M059J (cell line): ENCODE measurements at places on chromosomes 3 and 15. TPM values are rescaled to one million over a fixed set of nuclear protein-coding genes. Genes with fewer than 3 reads are reported as not detected.

GRCh38 chr3:194837457-194838127, 151.9 kb downstream of the FAM43A start:
- DNase-seq, result no peak

DNA sequence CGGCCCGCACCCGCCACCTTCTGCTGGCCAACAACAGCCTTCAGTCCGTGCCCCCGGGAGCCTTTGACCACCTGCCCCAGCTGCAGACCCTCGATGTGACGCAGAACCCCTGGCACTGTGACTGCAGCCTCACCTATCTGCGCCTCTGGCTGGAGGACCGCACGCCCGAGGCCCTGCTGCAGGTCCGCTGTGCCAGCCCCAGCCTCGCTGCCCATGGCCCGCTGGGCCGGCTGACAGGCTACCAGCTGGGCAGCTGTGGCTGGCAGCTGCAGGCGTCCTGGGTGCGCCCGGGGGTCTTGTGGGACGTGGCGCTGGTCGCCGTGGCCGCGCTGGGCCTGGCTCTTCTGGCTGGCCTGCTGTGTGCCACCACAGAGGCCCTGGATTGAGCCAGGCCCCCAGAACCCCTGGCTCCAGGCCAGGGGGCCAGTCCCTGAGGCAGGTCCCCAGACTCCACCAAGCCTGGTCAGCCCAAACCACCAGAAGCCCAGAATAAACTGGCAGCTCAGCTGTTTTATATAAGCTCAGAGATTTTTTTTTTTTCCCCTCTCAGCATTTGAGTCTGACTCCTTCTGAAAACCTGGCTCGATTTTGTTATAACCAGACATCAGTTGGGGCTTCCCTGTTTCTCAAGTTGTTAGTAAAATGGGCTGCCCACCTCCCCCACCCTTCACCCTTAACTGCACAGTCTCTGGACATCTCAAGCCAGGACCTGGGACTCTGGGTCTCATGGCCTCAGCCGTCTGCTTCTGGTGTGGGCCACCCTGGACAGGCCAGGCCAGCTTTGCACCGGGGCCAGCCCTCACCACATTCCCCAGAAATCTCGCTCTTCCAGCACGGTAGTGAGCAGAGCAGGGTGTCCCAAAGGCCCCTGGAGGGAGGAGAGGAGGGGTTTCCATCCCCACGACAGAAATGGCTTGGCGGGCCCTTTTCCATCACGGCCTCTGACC, 1.6 kb downstream of the GP9 start:
- no peak for DNase-seq

GRCh38 chr3:144501467-144501866, 529.8 kb downstream of the DIPK2A start:
- no peak for DNase-seq

Gene GFM1
- total RNA-seq, result 49.7 and 57.5 TPM in 2 replicates

DNA sequence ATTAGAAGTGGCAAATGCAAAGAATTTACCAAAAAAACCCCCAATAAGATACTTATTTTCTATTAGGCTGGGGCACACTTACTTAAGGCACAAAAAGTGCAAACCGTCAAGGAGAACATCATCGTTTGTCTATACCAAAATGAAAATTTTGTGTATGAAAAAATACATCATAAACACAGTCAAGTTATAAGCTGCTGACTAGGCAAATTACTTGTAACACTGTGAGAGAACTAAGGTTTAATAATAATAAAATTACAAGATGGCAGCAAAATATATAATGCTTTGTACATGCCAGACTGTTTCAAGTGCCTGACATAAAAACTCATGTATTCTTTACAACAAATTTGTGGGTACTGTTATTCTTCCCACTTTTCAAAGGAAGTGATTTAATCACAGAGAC, 297.2 kb upstream of the CRBN start:
- DNase-seq, result no peak

DNA sequence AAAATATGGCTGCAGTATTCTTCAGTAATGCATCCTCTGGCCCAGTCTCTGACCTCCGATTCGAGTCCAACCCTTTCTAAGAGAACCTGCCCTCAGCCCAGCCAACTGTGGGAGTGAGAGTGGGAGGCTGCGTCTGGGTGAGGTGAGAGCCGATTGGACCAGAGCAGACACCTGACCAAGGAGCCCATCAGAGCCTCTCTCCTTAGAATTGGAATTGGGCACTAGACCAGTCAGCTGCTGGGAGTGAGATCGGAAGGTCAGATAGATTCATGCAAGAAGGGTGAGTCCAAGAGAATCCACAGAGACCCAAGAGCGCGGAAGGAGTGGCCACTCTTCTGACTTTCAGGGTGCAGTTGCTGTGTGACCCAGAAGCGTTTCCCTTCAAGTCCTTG, 10.2 kb downstream of the RASL12 start:
- no peak for DNase-seq

DNA sequence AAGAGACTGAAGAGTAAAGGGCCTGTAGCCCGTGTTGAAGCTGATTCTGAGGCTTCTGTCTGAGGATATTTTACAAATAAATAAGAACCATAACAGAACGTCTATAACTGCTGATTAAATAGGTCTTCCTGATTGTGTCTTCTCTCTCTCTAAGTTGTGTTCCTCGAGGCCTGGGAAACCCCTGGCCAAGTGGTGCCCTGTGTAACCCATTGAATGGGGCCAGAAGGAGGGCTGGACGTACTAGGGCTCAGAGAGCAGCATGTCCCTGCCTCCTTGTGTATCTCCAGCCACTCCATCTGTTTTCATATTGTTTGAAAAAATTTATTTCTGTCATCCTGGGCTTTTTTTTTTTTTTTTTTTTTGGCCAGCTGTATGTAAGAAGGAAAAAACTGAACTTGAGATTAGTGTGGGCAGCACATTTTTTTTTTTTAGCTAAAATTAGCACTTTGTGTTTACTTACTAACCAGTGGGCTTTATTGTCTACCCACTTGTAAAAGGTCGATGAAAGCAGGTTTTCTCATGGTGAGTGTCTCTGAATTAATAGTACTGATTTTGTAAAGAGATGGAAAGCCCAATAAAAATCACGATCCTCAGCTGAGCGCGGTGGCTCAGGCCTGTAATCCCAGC, 10.7 kb downstream of the DHX30 start:
- no peak for DNase-seq

Gene CPEB1
- total RNA-seq, result 2.1 and 9.4 TPM in 2 replicates

Gene SLC51B
- not detected in 2 replicates for total RNA-seq

- DNase-seq, result peak; percentile 15
Measured at GRCh38 chr15:51348688-51349087, 7.2 kb downstream of the GLDN start.

DNA sequence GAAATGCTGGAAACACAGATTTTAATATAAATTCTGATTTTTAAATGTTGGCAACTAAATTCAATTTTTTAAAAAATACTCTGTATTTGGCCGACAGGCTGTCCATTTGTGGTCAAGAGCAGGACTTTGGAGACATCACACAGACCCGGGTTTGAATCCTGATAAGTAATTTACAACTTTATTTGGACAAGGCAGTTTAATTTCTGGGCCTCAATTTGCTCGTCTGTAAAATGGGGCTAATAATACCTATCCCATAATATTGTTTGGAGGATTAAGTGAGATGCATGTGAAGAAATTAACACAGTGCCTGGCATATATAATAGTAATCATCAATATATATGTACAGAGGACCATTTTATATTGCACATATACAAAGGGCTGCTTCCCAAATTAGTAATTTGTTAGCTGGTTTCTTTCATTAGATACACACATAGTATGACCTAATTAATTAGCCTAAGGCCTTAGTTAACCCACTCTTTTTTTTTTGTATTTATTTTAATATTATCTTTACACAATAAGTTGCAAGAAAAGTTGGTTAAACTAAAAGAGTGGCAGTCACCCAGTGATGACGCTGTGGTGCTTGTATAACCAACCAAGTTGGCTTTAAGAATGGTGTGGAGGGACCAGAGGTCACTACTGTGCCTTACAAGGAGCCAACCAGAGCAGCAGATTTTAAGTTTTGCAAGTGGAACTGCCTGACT, 665 bp downstream of the PIGB start:
- peak; percentile 49 for DNase-seq

GRCh38 chr15:47949815-47950214, 171.0 kb upstream of the SLC24A5 start:
- no peak for DNase-seq

DNA sequence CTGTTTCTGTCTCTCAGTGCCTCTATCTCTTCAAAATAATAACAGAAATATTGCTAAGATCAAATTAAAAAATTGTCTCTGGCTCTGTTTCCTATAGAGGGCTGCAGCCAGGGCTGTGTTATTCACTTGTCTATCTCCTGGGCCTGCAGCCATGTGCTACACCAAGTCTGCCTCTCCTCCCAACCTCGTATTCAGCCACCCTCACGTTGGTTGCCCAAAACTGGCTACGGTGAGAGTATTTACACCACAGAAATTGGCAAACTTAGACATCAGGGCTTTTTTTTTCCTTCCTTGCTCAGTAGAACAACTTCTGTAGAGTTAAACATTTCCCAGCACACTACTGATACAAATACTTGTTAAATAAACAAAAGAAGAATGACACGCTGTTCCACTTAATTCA, 320.9 kb upstream of the ICE2 start:
- no peak for DNase-seq

Gene TMEM108
- total RNA-seq, result 0.69 and 1.7 TPM in 2 replicates

DNA sequence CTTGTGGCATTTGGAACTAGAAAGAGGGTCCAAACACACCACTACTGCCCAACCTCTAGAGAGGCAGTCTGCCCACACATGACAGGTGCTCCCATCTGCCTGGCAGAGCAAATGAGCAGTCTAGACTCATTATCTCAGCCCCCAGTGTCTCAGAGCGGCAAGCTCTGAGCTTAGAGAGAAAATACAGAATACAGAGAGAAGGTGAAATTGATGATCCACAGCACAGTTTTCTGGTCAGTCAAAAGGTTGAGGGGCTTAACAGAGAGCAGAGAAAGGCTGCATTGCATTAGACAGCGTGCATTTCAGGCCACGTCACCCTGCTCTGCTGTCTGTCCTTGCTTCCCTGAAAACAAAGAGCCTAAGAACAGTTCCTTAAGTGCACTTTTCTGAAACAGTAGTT, 135.1 kb downstream of the KCNMB2 start:
- DNase-seq, result no peak

Gene LCTL
- 4.6 and 7.6 TPM in 2 replicates for total RNA-seq

GRCh38 chr3:127867986-127868385, 45.7 kb upstream of the MGLL start:
- DNase-seq, result peak; percentile 84

DNA sequence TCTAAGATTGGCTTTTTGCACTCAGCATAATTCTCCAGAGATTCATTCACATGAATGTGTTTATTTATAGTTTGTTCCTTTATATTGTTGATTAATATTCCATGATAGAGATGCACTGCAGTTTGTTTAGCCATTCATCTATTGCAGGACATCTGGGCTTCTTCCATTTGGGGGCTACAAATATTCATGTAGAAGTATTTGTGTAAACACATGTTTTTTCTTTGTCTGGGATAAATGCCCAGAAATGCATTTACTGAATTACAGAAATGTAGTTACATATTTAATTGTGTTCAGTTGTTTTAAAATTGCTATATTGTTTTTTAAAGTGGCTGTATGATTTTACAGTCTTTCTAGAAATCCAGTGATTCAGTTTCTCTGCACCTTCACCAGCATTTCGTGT, 635.0 kb downstream of the ZIC1 start:
- no peak for DNase-seq

GRCh38 chr3:16069149-16069922, 105.1 kb upstream of the GALNT15 start:
- peak; percentile 89 for DNase-seq

Gene C3orf85
- not detected in 2 replicates for total RNA-seq

Gene CHRNA3
- total RNA-seq, result not detected in 2 replicates

Gene DUOXA2
- 0.05 TPM in 1 of 2 replicates, not detected in the other for total RNA-seq

Gene LINGO1
- not detected in 2 replicates for total RNA-seq

GRCh38 chr3:150898046-150898754, 7.0 kb downstream of the MINDY4B start:
- no peak for DNase-seq

GRCh38 chr3:93969443-93969842, 4.3 kb downstream of the PROS1 start:
- DNase-seq, result peak; percentile 57

- no peak for DNase-seq
Measured at GRCh38 chr15:28128031-28128430, 28.9 kb upstream of the OCA2 start.

GRCh38 chr3:120475722-120476377, 25.1 kb upstream of the FSTL1 start:
- peak; percentile 57 for DNase-seq

DNA sequence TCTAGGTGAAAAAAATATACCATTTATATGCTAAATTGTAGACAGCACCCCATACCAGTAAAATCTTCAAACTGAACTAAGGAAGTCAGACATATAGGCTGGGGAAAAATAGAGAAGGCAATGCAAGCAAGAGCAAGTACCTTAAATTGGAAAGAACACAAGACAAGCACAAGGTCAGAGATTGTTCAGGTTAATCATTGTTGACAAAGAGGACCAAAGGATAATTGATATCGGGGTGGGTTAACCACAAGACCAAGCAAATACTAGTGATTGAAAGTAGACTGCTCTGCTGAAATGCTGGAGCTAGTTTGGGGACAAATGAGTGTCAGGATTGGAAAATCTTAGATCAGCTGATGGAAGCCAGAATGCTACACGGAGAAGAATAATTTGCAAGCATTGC, 499.8 kb downstream of the ROBO2 start:
- DNase-seq, result no peak

Gene CCR9
- total RNA-seq, result not detected in 2 replicates

- no peak for DNase-seq
Measured at GRCh38 chr15:90561344-90562244, 31.9 kb downstream of the CRTC3 start.

Gene AMT
- 0.12 and 0.32 TPM in 2 replicates for total RNA-seq

DNA sequence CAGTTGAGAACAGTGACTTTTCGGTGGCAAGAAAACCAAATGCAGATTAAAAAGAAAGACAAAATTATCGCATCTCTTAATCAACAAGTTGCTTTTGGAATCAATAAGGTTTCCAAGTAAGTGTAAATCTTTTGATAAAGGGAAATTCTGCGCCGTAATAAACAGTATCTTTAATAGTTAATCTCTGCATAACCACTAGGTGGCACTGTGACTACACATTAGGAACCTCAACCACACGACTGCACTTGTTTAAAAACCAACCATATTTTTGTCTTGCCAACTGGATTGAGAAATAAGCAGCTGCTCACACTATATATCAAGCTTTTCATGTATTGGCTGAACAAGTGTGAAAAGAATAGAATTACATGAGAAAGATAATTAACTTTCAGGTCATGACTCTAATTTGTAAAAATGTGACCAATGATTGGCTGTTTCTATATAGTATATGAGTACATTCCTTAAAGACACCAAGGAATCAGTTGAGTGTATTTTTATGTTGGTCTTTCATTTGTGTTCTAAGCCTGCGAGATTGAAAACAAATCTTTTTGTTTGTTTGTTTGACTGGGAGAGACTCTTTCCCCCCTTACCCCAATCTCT, 72.7 kb downstream of the DZIP3 start:
- peak; percentile 66 for DNase-seq

- peak; percentile 38 for DNase-seq
Measured at GRCh38 chr3:136835813-136836510, 17.0 kb downstream of the SLC35G2 start.

Gene SLC24A5
- not detected in 2 replicates for total RNA-seq

- DNase-seq, result no peak
Measured at GRCh38 chr3:112413074-112413473, 80.1 kb downstream of the CD200 start.

Gene HESX1
- 1.4 TPM in 1 of 2 replicates, not detected in the other for total RNA-seq

- peak; percentile 31 for DNase-seq
Measured at GRCh38 chr3:147393943-147394883, 12.1 kb downstream of the ZIC4 start.

GRCh38 chr3:132997404-132998185, 40.6 kb upstream of the TMEM108 start:
- DNase-seq, result no peak

- no peak for DNase-seq
Measured at GRCh38 chr3:85182975-85183752, 224.4 kb downstream of the CADM2 start.
